ENCODE measurements at places on chromosomes 4 and X.
A peak's percentile ranks its signal among the peaks of the same experiment; 100 is the strongest.

GRCh38 chrX:69616457-69617203, 717 bp downstream of the EDA start:
- H3K4me1 ChIP-seq: no peaks in the 10 kb centered on the region
- H3K27ac ChIP-seq: no peak overlapping the region
- peak overlapping the region; percentile 36 for H3K4me3 ChIP-seq
- peak; percentile 19 for DNase-seq

GRCh38 chr4:4852591-4853362, 6.7 kb upstream of the MSX1 start:
- no peaks in the 10 kb centered on the region for H3K4me1 ChIP-seq
- no peak overlapping the region for H3K27ac ChIP-seq
- H3K36me3 ChIP-seq: no peaks in the 10 kb centered on the region
- no peak overlapping the region for H3K4me3 ChIP-seq
- peak; percentile 63 for DNase-seq

DNA sequence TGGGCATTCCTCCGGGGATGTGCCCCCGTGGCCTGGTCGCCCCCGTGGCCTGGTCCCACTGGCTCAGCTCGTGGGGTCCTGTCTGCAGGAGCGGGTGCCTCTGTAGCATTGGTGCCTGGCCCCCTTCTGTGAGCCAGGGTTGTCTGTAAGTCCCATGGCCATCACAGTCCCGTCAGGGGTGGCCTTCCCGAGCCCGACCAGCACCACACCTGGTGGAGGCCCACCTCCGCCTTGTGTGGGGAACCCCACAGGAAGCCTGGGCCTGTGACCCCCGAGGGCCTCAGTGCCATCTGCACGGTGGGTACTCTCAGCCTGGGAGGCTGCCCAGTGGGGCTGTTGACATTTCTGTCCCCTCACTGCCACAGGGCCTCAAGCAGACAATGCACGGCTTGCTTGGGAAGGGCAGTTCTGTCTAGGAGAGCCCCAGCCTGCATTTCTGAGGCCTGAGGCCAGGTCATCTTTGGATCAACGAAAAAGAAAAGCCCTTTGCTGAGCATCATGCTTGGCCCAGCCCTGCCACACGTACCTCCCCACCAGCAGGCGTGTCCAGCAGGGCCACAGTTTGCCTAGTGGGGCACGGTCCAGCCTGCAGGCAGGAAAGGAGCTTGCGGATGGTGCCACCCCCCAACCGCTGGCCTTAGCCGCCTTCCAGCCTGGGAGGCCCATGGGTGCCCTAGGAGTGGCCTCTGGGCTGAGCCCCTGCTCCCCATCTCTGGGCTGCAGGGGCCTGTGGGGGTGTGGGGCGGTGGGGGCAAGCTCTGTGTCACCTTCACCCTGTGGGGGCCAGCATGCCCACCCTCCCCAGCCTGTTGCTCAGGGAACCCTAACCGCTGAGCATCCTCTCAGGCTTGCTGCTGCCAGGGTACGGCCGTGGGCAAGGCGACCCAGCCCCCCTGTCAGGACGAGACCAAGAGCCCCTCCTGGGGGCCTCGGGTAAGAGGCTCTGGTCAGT, 23.2 kb downstream of the NKX1-1 start:
- H3K4me1 ChIP-seq: no peaks in the 10 kb centered on the region
- peak; percentile 49 for DNase-seq
- H3K27ac ChIP-seq: no peak overlapping the region
- no peak overlapping the region for H3K4me3 ChIP-seq
- H3K27me3 ChIP-seq: no peaks in the 10 kb centered on the region
- peaks cover 9% of the 10 kb centered on the region for H3K36me3 ChIP-seq

DNA sequence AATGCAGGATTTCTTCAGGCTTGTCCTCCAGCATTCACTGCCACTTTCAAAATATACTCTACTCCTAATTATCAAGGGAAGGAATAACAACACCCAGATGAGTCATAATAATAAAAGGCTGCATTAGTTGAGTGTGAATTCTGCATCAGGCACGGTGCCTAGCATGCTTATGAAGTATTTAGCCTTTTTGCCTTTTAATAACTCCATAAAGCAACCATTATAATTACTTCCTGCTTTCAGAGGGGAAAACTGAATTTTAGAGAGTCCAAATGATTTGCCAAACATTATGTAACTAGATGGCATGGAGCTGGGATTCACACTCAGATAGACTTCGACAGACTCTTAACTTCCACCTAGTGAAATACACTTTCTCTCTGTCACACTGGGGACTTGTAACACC, 2365.5 kb downstream of the PCDH7 start:
- H3K4me1 ChIP-seq: no peaks in the 10 kb centered on the region
- DNase-seq: no peak
- H3K4me3 ChIP-seq: no peak overlapping the region
- H3K36me3 ChIP-seq: no peaks in the 10 kb centered on the region

DNA sequence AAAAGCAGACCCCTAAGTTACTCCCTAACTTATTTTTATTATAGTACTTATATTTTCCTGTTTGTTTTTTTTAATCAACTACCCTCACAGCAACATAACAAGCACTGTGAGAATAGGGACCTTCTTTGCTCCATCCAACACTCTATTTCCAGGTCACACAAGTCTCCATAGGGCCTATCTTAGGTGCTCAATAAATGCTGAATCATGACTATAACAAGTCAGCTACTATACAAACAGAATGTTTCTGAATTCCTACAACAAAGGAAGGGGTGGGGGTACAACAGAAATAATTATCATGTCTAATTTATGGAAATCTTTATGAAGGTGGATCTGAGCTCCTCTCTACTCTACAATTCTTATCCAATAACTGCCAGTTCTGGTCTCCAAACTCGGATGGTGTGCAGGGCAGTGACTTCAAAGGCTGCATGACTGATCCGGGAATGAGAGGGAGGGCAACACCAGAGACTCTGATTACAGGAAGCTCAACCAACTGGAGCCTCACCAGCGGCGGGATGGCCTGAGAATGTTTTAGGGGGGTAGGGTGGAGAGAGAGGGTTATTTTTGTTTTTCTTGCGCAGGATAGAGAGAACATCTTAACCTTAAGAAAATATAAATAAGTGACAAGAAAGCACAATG, 71.1 kb downstream of the HADH start:
- H3K27me3 ChIP-seq: no peaks in the 10 kb centered on the region
- no peak overlapping the region for H3K4me3 ChIP-seq
- H3K27ac ChIP-seq: no peak overlapping the region

DNA sequence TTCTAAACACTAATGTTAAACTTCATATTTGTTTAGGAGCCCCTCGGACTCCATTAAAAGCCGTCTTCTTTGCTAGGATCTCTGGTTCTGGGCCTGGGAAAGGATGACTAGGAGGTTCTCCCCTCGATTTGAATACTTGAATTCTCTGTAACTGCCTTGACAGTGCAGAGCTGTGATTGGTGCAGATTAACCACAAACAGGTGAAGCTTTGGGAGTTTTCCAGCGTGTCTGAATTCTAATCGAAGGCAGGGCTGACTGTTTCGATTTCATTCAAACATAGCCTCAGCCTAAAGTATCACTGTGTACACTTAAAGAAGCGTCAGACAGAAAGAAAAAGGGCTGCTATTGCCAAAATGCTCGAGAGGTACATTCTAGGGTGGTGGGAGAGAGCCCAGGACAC, 29.0 kb downstream of the TFDP3 start:
- no peak overlapping the region for H3K27ac ChIP-seq
- H3K4me1 ChIP-seq: no peaks in the 10 kb centered on the region
- H3K4me3 ChIP-seq: no peak overlapping the region

- H3K36me3 ChIP-seq: no peaks in the 10 kb centered on the region
- H3K4me1 ChIP-seq: no peaks in the 10 kb centered on the region
- no peak overlapping the region for H3K4me3 ChIP-seq
- no peak overlapping the region for H3K27ac ChIP-seq
Measured at GRCh38 chr4:61312526-61312925, 112.4 kb downstream of the ADGRL3 start.

GRCh38 chr4:79575709-79576428, 167.8 kb upstream of the GK2 start:
- H3K27ac ChIP-seq: no peak overlapping the region
- no peaks in the 10 kb centered on the region for H3K36me3 ChIP-seq
- DNase-seq: no peak

DNA sequence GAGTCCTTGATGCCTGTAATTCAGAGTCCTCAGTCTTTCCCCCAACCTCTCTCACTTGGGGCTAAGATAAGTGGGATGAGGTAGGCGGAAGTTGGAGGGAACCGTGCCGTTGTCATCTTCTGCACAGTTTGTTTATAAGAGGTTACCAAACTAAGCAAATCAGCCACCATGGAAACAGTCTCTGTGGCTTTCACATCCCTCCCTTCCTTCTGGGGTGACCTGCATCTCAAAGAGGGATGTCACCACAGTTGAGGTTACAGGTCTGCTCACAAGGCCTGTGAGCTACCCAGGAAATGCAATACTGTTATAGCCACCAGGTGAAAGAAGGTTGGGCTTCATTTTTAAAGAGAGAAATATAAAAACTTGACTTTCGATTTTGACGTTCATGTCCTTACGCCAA, 26.3 kb downstream of the RTL5 start:
- no peaks in the 10 kb centered on the region for H3K4me1 ChIP-seq
- H3K27ac ChIP-seq: no peak overlapping the region
- no peak for DNase-seq
- no peaks in the 10 kb centered on the region for H3K36me3 ChIP-seq
- no peaks in the 10 kb centered on the region for H3K27me3 ChIP-seq

DNA sequence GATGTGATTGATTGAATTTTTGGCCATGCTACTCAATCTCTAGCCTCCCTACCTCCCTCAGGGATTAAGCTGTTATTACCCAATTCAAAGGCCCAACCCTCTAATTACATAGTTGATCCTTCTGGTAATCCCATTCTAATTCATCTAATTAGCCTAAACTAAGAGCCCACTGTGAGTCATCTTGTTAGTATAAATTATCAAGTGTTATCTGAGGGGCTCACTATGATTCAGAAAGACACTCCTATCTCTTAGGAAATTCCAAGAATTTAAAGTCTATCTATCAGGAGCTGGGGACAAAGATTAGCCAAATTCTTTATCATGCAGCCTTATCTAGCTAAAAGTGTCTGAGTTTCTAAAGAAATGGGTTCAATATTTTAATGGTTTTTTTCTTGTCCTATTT, 32.9 kb upstream of the VEGFC start:
- H3K4me3 ChIP-seq: no peak overlapping the region
- no peaks in the 10 kb centered on the region for H3K4me1 ChIP-seq
- H3K36me3 ChIP-seq: no peaks in the 10 kb centered on the region
- H3K27me3 ChIP-seq: no peaks in the 10 kb centered on the region

DNA sequence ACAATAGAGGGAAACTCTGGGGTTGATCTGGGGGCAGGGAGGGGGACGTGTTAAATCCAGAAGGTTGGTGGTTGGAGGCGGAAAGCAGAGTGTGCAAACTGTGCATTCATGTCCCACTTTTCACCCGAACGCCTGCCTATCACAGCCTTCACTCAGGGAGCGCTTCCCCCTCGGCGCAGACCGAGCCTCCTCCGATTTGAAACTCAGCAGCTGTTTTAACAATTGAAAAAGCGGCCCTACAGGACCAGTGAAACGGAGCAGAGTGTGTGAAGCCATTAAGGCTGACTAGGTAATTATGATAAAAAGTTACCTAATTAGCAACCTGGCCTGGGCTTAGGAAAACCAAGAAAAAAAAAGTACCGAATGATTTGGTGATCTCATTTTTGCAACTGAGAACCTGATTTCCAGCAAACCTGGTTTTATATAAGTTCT, 685 bp upstream of the NDNF start:
- H3K36me3 ChIP-seq: no peaks in the 10 kb centered on the region
- no peak overlapping the region for H3K4me3 ChIP-seq
- DNase-seq: no peak
- H3K27me3 ChIP-seq: peaks cover 91% of the 10 kb centered on the region
- no peaks in the 10 kb centered on the region for H3K4me1 ChIP-seq
- H3K27ac ChIP-seq: no peak overlapping the region

DNA sequence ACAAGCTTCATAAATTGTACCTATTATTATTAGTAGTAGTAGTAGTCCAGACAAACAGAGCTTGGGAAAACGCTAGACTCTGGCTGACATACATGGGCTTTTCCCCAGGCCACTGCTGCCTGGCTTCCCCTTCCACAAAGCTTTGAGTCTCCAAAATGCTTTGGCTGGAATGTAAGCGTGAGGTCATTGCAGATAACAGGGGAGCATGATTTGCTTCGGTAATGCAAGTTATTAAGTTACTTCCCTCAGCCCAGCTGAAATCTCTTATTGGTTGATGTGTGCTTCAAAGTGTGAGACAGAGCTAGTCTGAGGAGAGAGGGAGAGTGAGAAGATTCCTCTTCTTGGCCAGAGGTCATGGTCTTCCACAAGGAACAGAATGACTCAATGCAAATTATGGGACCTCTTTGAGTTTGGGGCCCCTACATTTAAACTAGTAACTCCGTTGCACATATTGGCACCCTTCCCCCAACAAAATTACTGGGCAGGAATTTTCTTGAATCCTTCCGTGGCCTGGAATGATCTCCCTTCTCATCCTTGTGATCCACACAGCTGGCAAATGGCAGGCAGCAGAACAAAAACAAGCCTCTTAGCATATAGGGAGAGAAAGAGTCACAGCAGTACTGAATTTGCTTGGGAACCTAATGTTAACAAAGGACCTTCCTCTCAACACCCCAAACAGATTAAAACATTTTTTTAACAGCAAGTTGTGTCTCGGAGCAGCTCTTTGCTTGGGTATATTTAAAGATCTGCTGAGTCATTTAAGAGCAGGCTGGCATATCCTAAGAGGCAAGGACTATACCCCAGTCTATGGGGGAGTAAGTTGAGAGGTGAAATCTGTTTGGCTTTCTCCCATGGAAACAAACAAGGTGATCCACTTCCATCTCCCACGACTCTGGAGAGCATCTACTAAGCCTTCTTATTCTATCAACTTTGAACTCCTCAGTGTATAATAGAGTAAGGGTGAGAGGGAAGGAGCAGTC, 19.9 kb downstream of the AR start:
- no peak for DNase-seq
- H3K4me1 ChIP-seq: no peaks in the 10 kb centered on the region
- no peak overlapping the region for H3K4me3 ChIP-seq
- no peaks in the 10 kb centered on the region for H3K36me3 ChIP-seq

GRCh38 chr4:141131723-141132071, 1.6 kb downstream of the RNF150 start:
- no peaks in the 10 kb centered on the region for H3K36me3 ChIP-seq
- DNase-seq: no peak
- peaks cover 8% of the 10 kb centered on the region for H3K27me3 ChIP-seq
- no peaks in the 10 kb centered on the region for H3K4me1 ChIP-seq
- H3K4me3 ChIP-seq: peak overlapping the region; percentile 45
- no peak overlapping the region for H3K27ac ChIP-seq

DNA sequence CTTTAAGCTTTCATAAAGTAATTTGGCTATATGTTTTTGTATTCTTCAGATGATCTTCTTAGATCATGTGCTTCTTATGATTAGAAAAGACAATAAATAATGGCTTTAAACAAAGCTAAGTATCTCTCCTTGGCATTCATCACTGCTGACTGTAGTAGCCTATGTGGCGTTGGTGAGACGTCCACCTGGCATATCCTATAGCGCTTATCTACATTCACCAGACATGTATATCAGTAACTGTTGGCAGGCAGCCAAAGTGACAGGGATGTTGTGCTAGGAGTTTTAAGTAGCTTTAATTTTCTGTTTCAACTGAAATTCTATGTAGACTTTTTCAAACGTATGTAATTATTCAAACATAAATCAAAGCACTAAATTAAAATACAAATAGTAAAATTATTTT, 276.4 kb downstream of the IL15 start:
- H3K4me1 ChIP-seq: no peaks in the 10 kb centered on the region
- no peak overlapping the region for H3K27ac ChIP-seq
- H3K36me3 ChIP-seq: no peaks in the 10 kb centered on the region
- H3K27me3 ChIP-seq: no peaks in the 10 kb centered on the region
